ENCODE measurements at places on chromosomes 16 and 17.
A peak's percentile ranks its signal among the peaks of the same experiment; 100 is the strongest.

- DNase-seq, result no peak
Observed at GRCh38 chr17:15264542-15264941, 584 bp downstream of the PMP22 start.

DNA sequence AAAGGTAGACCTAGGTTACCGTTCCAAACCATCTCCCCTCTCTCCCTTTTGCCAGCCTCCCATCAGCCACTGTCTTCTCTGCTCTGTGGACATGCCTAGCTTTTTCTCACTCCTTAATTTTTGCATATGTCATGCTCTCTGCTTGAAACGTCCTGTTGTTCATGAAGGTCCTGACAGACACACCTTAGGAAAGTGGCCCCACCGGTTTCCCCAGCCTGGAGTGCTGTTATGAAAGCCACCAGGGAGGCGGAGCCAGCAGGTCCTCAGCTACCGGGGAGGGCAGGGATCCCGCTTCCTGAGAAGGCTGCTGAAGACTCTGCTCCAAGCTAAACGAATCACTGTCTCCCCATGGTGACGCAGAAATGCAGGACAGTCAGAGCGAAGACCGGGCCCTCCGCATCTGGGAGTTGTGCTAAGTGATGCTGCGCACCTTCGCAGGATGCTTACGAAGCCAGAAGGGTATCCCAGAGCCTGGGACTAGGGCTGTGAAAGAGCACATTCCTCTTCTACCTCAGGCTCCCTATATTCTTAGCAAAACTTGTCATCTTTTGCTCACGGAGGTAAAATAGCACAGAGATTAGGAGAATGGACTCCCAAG, 2.3 kb upstream of the SLC16A11 start:
- DNase-seq, result no peak

- DNase-seq, result no peak
Observed at GRCh38 chr16:8850279-8850885, 18.4 kb downstream of the CARHSP1 start.

GRCh38 chr17:17309356-17309755, 6.2 kb downstream of the NT5M start:
- no peak for DNase-seq

DNA sequence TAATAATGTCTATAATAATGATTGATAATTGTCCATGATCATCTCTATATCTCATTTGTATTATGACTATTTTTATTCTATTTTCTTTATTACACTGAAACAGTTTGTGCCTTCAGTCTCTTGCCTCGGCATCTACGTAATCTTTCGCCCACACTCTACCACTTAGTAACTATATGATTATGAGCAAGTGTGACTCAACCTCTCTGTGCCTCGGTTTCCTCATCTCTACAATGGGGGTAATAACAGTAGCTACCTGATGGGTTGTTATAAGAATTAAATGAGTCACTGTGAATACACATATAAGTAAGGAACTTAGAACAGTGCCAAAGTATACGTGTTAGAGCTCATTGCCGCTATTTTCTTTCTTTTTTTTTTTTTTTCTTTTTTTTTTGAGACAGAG, 3.7 kb upstream of the SLC16A11 start:
- DNase-seq, result no peak

DNA sequence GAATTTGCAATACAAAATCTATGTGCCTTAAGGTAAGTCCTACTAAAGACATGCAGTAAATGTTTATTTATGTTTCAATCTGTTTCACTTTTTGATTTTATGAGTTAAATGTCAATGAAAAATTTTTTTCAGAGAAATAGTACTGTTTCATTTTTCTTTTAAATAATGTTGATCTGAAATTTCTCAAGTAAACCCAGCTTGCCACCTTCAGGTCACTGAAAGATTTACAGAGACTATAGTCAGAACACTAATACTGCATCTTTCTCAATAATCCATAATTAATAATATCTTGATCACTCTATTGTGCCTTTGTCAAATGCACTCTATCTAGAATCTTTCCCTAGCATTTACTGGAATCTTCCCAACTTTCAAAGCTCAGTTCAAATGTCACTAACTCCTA, 6.5 kb upstream of the DHX40 start:
- no peak for DNase-seq

GRCh38 chr17:1143573-1143972, 36.2 kb downstream of the ABR start:
- peak; percentile 71 for DNase-seq

DNA sequence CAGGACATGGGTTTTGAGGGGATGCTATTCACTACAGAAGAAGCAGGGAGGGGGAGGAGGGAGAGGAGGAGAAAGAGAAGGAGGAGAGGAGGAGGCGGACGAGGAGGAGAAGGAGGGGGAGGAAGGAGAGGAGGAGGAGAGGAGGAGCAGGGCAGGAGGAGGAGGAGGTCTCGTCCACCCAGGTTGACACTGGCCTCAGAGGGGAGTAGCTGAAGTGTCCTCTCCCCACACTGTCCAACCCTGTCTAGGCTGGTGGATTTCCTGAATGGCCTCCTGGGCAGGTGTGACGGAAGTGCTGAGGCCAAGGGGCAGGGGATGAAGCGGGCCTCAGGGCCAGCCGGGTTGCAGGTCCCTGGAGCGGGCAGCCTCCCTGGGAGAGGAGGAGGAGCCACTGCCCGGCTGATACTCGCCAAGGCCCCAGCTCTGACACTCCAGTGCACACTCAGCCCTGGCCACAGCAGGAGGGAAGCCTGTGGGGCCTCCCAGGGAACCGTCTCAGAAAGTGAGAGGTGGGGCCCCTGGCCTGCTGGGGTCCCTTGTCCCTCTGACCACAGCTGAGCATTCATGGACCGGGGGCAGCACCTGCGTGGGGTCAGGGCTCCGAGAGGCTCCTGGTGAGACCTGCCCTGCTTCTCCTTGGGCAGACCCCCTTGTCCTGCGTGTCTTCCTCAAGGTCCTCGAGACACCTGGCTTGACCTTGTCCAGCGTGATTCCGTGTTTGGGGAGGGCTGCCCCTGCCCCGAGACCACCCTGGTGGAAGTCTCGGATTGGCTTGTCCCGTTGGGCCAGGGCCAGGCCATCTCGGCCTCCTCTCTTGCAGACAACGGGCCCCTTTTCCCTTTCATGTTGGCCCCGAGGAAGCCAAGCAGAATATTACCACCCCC, 200.6 kb upstream of the CIBAR2 start:
- DNase-seq, result no peak

DNA sequence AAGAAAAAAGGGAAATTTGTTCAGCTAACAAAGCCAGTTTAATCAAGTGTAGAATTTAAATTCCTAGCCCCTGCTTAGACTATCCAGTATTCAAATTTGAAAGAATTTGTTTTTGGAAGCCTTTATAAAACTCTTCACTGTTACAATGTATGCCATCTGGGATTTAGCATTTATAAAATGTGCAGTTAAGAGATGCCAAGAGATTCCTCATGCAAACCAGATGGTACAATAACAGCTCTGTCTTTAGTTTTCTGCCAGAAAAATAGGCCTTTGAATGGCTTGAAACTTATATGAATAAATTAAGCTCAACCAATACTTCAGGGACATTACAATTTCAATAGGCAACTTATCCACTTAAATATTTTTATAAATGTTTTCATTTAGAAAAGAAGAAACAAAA, 6.8 kb upstream of the ANKS4B start:
- no peak for DNase-seq

- DNase-seq, result no peak
Observed at GRCh38 chr17:2040219-2040827, 1.5 kb upstream of the OVCA2 start.

DNA sequence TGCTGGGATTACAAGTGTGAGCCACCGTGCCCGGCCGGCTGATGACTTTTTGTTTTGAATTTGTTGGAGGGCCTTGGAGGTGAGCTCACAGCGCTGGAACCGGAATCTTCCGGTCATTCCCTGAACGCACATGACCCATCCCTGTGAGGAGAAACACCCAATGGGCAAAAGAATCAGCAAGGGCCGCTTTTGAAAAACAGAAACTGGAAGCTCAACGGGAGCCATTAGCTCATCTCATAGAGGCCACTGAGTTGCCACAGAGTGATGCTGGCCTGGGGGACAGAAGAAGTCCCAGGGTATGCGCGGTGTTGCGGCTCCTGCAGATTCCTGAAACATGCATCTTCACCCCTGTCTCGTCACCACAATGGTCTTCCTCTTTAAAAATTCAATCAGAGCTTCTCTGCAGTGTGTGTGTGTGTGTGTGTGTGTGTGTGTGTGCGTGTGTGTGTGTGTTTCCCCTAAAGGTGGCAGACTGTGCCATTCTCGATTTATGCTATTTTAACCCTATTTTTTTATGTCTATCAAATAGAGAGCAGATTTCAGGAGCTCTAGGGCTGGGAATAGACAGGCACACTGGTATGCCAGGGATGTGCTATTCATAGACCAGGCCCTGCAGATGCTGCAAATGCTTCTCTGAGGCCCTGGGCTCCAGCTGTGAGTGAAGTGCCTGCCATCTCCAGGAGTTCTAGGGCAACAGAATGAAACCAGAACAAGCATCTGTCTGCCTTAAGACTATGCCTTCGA, 68.3 kb downstream of the MARCHF10 start:
- no peak for DNase-seq

DNA sequence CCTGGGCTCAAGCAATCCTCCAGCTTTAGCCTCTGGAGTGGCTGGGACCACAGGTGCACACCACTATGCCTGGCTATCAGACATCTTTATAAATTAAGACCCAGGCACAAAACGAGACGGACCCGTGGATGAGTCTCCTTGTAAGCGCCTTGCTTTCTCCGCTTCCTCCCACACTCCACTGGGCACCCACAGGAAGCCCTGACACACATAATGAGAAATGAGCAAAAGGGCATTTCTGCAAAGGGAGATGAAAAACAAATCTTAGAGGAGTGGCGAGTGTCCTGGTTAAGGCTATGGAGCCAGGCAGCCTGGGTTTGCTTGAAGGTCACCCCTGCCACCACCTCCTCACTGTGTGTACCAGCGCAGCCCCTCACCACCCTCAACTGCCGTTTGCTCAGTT, 56.3 kb downstream of the XYLT1 start:
- DNase-seq, result no peak

DNA sequence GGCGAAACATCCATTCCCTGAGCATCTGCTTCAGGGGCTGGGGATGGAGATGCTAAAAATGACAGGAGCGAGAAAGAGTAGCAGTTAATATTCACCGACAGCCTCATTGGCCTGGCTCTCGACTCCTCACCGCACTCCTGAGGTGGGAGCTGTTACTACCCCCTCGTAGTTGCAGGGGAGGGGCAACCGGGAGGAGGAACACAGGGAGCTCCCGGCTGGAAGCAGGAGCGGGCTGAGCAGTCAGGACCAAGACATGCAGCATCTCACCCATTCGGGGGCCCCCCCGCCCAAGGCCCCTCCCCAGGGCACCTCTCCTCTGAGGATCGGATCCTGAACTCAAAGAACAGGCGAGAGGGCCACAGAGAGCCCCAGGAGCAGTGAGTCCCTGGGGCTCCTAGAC, 4.5 kb upstream of the ACSF3 start:
- DNase-seq, result no peak

DNA sequence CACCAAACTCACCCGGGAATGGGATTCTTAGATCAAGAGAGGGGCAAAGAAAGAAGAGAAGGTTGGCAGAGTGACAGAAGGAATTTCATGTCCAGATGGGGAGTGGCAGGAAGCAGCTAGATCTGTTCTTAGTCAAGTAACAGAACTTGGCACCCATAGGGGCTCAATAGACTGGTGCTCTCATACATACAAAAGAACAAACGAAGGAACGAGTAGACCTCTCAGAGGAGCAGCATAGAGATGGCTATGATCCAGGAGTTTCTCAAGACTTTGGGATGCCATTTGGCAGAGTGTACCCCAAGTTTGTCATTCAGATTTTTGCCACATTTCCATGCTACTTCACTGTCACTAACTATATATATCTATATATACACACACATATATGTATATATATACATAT, 47.9 kb downstream of the GINS3 start:
- no peak for DNase-seq

GRCh38 chr17:75664099-75664549, 2.8 kb downstream of the RECQL5 start:
- DNase-seq, result no peak

DNA sequence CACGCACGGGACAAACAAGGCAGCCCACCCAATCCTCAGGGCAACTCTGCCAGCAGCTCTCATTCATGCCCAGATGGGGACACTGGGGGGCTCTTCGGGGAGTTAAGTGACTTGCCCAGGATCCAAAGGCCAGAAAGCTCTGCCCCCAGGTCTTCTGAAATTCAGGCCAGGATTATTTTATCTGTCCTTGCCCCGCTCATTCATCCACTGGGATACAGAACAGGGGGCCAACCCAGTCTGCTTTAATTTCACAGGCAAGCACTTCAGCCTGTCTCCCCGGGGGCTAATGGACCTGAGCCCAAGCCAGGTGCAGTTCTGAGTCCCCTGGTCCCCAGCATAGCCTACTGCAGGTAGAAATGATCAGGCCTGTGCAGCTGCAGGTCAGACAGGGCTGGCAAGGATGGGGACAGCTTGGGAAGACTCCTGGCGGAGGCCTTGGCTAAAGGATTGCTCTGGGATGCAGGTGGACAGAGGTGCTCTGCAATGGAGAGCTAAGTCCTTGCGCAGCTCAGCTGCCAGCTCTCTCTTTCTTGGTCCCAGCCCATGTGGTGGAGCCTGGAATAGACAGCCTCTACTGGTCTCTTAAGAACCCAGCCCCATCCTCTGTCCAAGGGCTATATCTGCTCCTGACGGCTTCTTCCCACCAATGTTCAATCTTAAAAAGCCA, 766 bp upstream of the B3GNT9 start:
- no peak for DNase-seq

DNA sequence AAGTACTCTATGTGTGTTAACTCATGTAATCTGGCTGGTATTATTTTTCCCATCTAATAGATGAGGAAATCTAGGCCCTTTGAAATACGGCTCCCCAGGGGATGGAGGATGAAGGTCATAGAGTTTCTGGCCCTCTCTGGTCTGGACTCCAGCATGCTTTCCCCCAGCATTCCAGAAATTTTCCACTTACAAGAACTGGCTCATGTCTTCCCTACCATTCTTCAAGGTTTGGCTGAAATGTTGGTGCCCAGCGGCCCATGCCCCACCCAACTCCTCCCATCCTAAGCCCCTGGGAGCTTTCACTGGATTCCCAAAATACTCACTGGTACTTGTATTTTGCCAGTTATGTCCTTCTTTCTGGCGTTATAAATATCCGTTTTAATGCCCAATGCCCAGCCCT, 237.5 kb upstream of the NLRP1 start:
- no peak for DNase-seq

GRCh38 chr17:78957128-78957527, 22.6 kb downstream of the LGALS3BP start:
- DNase-seq, result no peak

GRCh38 chr17:72624652-72625051, 467.8 kb downstream of the SLC39A11 start:
- DNase-seq, result no peak

- no peak for DNase-seq
Observed at GRCh38 chr16:77938913-77939312, 83.4 kb upstream of the CLEC3A start.

DNA sequence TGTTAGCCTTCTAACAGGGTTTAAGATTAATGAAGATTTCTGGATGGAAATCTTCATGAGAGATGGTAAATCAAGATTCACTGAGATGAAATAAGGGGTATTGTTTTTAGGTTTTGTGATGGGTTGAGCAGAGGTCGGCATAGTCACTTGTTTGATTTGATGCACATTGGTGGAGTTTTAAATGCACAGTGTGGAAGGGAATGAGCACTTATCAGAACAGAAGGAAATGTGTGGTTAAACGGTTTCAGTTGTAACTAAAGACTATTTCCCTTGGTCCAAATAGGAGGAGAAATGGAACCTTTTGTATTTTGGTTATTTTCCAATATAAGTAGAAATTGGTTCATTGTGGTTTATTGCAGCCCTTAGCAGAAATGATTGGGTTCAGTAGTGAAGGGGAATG, 34.1 kb downstream of the CBFB start:
- DNase-seq, result no peak

GRCh38 chr16:84818989-84819643, 669 bp upstream of the CRISPLD2 start:
- no peak for DNase-seq
